ENCODE measurements at places on chromosomes 13 and 19.

DNA sequence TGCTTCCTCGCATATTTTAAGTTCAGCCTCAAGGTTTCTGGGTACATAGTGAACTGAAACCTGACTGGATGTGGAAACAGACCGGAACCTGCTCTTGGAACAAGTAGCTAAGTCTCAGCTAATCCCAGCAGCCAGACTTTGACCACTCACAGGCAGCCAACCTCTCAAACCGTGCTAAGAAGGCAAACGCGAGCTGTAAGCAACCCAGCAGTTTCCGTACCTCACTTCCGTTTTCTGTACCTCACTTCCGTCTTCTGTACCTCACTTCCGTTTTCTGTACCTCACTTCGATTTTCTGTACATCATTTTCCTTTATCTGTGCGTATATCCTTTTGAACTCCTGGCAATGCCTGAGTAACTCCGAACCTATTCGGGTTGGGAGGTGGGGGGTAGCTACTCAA is 96.8 kb downstream of the SUCLA2 start:
- no peak for DNase-seq

DNA sequence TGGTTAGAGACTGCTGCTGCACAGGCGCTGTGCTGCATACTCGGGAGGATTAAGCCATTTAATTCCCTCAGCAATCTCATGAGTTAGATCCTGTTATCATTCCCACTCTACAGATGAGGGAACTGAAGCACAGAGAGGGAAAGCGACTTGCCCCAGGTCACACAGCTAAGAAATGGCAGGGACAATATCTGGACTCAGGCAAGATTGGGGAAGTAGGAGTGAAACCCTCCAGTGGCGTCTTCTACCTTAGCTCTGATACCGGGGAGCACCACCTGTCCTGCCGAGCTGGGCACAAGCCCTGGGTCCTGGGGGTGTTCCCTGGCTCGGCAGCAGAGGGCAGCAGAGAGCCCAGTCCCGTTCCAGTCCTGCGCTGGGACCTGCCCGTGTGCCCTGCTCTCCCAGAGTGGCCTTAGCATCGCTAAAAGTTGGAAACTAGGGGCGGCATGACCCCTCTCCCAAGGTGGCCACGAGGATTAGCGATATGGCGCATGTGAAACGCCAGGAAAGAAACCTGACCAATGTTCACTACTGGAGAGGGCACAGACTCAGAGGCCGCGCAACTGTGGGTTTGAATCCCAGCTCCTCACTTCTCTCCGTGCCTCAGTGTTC is 20.5 kb downstream of the CYTH2 start:
- peak; percentile 46 for DNase-seq

- DNase-seq, result no peak
Observed at GRCh38 chr13:77511552-77511951, 24.0 kb upstream of the SCEL start.

DNA sequence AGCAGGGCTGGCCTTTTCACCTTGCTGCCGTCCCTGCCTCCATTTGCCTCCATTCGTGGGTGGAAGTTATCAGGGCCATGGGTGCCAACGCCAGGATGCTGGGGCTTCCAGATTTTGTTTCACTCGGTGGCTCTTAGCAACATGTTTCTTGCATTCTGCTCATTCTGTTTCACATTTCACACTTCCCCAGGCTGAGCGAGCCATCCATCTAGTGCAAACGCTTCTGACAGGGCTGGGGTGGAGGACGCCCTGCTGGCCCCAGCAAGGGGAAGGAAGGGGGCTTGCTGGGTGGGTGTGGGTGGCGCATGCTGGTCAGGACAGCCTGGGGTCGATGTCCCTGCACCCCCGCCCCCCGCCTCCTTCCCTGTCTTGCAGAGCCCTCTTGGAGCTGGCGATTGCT is 165.2 kb downstream of the URI1 start:
- no peak for DNase-seq
